ENCODE measurements at places on chromosomes 13 and 19. TPM values are rescaled to one million over a fixed set of nuclear protein-coding genes. Genes with fewer than 3 reads are reported as not detected.

The KLK14 gene
- 0.41 TPM for total RNA-seq

The PIP5K1C gene
- total RNA-seq = 23.2 TPM

- no peak for DNase-seq
These were observed 290.0 kb downstream of the MZT1 start for GRCh38 chr13:72437458-72437857.

The PSG3 gene
- not detected for total RNA-seq

The EML2 gene
- 119 TPM for total RNA-seq

The NANOS3 gene
- total RNA-seq = not detected

DNA sequence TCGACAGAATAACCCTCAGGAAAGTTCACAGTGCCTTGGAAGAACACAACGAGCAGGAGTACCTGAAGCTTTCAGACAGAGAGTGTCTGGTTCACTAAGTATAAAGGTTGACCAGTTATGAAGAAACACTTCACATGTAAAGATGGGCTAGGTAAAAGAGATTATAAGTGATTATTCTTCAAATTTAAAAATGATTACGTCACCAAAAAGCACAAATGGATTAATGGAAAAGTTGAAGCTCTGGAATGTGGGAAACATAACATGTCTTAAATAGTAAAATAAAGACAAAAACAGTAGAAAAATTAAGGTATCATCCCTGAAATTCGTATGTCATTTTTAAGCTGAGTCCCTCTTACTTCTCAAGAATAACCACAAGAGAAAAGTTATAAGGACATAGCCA lies 643.9 kb upstream of the KLF12 start:
- DNase-seq = no peak

All from mucosa of descending colon (tissue), 3 donors.